ENCODE measurements at places on chromosomes 2 and 18.

DNA sequence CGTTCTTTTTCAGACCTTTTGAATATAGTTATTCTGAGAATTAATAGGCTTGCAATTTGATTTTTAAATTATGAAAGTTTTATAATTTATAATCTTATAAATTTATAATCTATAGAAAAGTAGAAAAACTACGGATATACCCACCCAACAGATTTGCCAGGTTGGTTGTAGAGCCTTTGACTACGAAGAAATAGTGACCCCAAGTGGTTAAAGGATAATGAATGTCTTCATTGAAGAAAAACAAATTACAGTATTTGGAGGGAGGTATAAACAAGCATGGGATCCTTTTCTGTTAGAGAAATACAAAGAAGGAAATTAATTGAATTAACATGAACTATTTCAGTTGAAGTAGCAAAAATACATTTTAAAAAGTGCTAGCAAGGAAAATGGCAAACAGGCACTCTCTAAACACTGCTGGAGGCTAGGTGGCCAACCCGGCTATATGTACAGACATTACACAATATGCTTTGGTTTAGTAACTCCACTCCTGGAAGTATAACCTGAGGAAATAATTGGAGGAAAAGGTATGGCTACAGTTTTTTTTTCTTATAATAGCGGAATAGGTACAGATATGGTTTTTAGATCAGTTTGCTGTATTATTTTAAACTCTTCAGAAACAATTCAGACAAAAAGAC is 110.9 kb downstream of the MIB1 start:
- no peak for DNase-seq

GRCh38 chr2:154758871-154759270 is 60.4 kb downstream of the KCNJ3 start:
- no peak for DNase-seq

GRCh38 chr18:3645384-3646156 is 195.6 kb downstream of the TGIF1 start:
- no peak for DNase-seq

- no peak for DNase-seq
Measured at GRCh38 chr2:88642278-88642677, 15.0 kb upstream of the EIF2AK3 start.

GRCh38 chr2:231007286-231008098 is 11.6 kb downstream of the SPATA3 start:
- DNase-seq = no peak

DNA sequence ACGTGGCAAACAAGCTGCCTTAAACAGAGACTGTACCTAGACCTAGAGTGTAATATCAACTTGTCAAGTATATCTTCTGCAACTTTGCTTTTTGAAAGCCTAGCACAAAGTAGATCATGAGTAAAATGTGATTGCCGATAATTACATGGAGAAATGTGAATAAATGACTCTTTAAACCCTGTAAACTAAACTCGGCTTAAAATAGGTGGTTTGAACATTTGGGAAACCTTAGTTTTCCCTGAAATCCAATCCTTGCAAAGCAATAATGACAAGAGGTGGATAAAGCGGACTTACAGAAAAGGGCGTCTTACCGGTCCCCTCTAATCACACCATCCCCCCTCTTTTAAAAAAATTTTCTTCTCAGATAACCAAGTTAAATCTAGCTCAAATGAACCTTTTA is 549 bp upstream of the PSMD14 start:
- DNase-seq = no peak

GRCh38 chr2:134174711-134175110 is 79.2 kb upstream of the MGAT5 start:
- DNase-seq = no peak

- DNase-seq = peak; percentile 62
Measured at GRCh38 chr2:230319211-230319862, 7.7 kb upstream of the SP140L start.

- no peak for DNase-seq
Measured at GRCh38 chr2:88621432-88621831, 5.8 kb downstream of the EIF2AK3 start.

DNA sequence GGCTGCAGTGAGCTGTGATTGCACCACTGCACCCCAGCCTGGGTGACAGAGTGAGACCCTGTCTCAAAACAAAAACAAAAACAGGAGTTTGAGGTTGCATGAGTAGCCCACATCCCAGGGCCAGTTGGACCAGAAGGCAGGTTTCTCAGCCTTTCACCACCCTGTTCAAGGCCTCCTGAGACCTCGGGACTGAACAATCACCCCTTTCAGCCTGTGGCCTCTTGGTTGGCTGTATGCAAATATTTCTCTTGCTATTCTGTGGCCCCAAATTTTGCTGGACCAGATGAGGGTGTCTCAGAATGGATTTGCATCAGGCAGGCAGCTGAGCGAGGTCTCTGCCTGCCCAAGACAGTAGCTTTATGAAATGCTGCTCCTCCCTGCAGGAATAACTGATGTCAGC is 56.9 kb downstream of the DPYSL5 start:
- no peak for DNase-seq

DNA sequence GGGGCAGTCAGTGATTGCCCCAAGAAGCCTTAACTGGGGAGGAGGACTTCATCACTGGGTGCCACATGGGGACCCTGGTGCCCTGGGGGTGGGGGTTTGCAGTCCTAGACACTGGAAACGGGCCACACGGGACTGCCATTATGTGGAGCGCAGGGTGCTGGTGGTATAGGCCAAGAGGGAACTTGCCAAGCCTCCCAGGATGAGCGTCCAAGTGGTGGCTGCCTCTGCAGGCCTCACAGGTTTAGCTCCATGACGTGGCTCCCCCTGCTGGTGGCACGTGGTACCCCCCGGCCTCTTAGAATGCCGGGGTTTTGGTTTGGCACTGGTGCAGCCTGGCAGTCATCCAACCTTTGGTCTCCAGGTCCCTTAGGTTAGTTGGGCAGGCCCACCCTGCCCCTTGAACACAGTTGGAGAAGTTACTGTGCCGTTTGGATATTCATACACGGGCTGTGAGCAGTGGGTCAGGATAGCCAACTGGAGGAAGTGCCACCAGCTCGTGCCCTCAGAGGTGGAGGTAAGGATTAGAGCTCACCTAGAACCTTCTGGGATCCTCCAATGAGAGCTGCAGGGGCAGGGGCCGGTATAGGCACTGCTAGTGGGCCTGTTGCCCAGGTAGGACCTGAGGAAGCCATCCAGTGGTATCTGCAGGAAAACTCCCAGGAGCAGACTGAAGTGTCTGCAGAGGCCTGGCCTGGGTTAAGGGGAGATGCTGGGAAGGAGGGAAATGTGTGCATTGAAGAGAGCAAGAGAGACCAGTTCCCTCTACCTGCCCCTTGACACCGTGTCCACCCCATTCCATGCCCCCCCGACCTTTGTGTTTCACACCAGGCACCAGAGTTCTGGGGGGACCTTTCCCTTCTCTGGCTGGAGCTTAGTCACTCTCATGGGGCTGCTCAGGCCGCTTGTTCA is 5.7 kb downstream of the PTMA start:
- DNase-seq = peak; percentile 86

- peak; percentile 95 for DNase-seq
Measured at GRCh38 chr18:11980494-11981191, 664 bp upstream of the IMPA2 start.

GRCh38 chr18:46718501-46719341 is 38.1 kb downstream of the ST8SIA5 start:
- DNase-seq = no peak

DNA sequence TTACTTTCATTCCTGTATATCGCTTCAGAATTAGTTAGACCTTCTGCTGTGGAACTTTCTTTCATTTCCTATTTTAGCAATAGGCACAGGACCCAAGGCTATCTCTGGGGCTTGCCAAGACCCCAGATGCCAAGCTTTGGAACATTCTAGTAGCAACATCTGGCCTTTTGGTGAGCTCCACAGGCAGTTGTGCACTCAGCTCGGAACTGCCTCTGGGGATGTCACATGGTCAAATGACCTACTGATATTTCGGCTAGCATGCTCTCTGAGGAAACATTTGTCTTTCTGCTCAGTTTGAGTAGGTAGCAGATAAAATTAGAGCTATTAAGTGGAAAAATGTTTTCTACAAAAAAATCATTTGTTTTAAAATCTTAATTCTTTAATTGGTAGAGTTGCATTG is 76.6 kb upstream of the ITGA4 start:
- DNase-seq = no peak

DNA sequence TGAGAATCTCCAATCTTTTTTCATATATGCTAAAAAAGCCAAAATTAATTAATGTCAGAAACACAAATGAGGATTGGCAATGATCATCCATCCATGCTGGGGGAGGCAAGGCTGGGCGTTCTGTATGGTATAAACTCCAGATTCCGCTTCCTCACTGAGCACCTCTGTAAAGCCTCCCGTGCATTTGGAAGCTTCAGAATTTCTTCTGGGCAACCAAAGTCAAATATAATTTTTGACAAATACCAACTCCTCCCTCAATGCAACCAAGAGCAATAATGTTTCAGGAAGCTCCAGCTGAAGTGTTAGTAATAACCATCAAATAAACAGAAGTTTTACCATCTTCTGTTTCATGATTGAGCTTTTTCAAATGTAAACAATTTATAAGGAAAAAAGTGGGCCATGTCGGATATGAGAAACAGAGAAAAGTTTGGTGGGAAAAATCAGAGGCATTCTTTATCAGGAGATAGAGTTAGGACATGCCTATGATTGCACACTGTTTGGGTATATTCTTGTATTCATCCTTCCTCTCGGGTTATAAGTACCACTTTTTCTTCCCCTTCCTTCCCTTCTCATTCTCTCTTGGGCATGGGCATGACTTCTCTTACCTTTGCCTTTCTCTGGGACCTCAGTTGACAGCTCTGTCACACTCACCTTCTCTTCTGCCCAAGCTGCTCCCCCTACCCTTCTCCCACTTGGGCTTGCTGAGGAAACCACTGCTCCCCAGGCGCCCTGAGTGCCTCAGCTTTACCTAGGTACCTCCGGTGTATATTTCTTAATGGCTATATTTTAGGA is 149.5 kb upstream of the ZEB2 start:
- DNase-seq = no peak

DNA sequence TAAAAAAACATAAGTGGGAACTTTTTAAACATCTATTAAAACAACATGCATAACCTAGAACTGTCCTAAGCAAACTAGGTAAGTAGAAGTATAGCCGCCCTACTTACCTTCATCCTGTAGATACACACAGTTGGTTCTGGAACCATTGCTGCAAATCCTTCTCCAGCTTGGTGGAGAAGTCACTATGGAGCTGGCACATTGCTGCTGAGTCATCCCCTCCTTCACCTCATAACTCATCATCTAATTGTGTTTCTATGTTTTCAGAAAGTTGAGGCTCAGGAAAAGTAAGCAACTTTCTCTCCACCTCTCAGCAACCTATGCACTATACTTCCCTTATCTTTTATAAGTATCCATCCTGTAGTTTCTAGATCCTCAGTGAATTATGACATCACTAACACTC is 269.8 kb upstream of the MMADHC start:
- DNase-seq = no peak

GRCh38 chr18:22106536-22107292 is 62.7 kb upstream of the GATA6 start:
- DNase-seq = no peak

- DNase-seq = no peak
Measured at GRCh38 chr2:239348563-239349452, 52.0 kb downstream of the HDAC4 start.

DNA sequence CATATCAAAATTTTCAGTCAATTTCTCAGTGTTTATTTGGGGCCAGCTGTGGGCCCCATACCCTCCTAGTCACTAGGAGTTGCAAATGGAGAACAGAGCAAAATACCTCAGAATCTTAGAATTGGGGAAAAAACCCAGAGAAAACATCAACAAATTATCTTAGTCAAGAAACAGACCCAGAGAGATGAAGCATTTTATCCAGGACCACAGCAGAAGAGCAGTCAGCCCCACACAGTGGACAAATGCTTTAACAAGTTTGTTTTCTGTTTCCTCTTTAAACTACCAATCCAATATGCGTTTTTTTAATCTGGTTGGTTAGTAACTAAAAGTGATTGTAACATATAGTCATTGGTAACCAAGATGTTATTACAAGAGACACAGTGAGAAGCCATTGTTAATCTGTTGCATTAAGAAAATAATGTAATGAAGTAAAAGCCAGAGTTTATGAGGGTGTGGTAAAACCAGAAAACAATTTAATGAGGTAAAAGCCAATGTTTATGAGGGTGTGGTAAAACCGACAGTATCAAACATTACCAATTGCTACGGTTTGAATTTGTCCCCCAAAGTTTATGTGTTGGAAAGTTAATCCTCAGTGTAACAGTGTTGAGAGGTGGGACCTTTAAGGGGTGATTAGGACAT is 60.7 kb upstream of the COX7A2L start:
- DNase-seq = no peak

GRCh38 chr2:8984157-8984556 is 19.3 kb downstream of the MBOAT2 start:
- no peak for DNase-seq

- DNase-seq = no peak
Measured at GRCh38 chr2:158546412-158547144, 89.8 kb downstream of the PKP4 start.

- DNase-seq = no peak
Measured at GRCh38 chr2:149036507-149037293, 1.8 kb upstream of the LYPD6B start.

- DNase-seq = no peak
Measured at GRCh38 chr18:58800582-58800981, 64.1 kb upstream of the ZNF532 start.

DNA sequence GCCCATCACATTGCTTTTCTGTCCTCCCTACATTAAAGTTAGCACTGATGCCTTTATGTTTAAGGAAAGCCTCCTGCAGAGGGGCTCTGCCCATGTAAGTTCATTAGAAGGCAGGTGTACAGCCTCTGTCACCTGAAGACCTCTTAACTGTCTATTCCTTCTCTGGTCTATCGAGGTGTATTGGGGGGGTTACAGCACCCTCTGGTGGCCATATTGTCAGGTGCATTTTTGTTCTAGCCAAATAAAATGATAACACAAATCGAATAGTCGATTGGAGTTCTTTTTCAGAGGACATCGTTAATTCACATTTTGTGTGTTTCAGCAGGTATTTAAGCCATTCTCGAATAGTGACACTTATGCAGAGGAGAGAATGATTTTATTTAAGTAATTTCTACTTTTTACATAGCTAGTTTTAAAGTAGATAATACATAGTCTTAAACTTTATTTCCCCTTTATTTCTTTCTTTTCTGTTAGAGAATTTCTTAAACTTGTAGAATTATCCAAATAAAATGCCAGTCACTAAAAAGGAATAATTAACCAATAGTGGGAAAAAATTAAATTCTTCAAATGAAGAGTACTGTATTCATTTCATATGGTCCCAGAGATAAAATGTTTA is 136.8 kb downstream of the NEDD4L start:
- peak; percentile 44 for DNase-seq

DNA sequence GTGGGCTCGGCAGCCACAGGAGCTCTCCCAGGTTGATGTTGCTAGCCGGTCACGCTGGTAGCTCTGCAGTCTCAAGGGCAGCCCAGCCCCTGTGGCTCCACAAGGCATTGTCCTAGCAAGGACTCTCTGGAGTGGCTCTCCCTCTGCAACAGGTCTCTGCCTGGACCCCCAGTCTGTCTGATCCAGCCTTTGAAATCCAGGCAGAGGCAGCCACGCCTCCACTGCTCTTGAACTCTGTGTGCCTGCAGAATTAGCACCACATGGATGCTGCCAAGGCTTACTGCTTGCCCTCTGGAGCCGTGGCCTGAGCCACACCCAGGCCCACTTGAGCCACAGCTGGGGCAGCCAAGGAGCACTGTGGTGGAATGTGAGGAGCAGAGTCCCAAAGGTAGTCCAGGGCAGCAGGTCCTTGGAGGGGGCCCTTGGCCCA is 43.0 kb upstream of the FAHD2A start:
- DNase-seq = no peak

- no peak for DNase-seq
Measured at GRCh38 chr2:31812051-31812798, 198.6 kb downstream of the MEMO1 start.

- no peak for DNase-seq
Measured at GRCh38 chr2:206833291-206833690, 67.9 kb downstream of the FASTKD2 start.

Data from activated CD4-positive, alpha-beta T cell treated with anti-CD3 and anti-CD28 coated beads for 4 hours (primary cell).